Dorsolateral prefrontal cortex (tissue), 122 donors: ENCODE measurements at places on chromosomes 2 and 18. TPM values are rescaled to one million over a fixed set of nuclear protein-coding genes. Genes with fewer than 3 reads are reported as not detected.
A peak's percentile ranks its signal among the peaks of the same experiment; 100 is the strongest.

Gene CFAP65
- 2.1 TPM for total RNA-seq

- DNase-seq, result no peak
These were observed 61.2 kb downstream of the RALBP1 start for GRCh38 chr18:9536354-9537152.

Gene AMER3
- 33.8 TPM for total RNA-seq

DNA sequence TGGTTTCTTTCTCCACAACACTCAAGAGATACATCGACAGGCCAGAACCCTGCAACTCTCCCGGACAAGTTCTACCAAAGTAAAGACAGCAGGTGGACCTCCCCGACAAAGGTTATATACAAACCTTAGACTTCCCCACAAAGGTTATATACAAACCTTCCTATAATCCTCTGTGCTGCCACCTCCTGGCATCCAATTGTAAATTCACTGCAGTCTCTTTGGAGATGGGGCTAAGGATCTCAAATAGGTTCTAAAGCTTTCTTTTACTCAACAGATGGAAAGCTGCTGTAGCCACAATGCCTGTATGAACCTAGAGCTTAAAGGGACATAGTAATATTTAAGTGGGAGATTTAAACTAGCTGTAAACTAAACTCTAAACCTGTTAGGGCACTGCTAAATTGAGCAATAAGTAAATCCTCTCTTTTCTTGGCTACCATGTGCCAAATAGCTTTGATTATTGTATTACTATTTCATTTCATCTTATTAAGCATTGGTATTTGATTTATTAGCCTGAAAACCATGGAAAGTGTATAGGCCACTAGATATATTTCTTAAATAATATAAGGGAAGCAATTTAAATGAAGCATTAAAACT lies 9.8 kb upstream of the MREG start:
- no peak for DNase-seq

- no peak for DNase-seq
These were observed 98.8 kb downstream of the CTAGE1 start for GRCh38 chr18:22318745-22319407.

Gene IL1R1
- total RNA-seq, result 4.2 TPM

DNA sequence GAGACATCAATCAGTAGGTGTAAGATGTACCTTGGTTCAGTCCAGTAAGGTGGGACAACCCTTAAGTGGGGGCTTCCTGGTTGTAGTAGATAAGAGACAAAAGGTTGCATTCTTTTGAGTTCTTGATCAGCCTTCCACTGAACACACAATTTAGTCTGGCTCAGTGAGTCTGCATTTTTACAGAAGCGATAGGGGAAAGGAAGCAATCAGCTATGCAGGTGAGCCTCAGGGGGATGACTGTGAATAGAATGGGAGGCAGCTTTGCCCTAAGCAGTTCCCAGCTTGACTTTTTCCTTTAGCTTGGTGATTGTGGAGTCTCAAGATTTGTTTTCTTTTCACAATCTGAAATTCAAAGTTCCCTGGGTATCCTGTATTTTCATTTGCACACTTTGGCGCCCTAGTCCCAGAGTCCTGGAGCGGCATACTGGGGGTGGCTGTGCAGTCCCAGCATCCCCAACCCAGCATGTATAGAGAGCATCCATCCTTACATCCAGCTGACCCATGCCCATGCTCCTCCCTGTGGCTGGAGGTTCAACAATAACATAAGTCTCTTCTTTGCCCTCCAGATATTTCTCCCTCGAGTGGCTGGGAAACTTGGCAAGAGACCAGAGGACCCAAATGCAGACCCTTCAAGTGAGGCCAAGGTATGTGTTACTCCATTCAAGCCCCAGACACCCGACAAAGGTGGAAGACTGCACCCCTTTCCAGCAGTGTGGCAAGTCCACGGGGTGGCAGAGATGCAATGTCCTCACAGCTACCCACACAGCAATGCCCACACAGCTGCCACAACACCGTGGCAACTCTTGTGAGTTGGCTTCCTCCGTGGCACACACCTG lies 20.1 kb upstream of the PRLH start:
- no peak for DNase-seq

- DNase-seq, result no peak
These were observed 55.9 kb downstream of the SMAD7 start for GRCh38 chr18:48894799-48895346.

DNA sequence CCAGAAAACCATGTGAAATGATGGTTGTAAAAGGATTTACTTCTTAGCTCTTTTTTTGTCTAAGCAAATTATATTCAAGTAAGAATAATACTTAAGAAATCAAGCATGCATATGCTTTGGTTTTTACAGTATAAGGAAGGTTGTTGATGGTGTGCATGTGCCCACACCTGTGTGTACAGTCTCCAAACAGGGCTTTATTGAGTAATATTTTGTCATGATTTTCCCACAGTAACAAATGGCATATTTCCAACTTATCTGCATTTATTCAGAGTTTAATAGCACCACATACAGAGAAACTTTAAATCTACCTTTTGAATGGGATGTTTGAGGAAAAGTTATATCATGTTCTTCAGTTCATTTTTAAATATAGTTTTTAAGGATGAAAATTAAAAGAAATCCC lies 76.5 kb upstream of the DSG1 start:
- no peak for DNase-seq

Gene TMEM131
- total RNA-seq, result 43.4 TPM

DNA sequence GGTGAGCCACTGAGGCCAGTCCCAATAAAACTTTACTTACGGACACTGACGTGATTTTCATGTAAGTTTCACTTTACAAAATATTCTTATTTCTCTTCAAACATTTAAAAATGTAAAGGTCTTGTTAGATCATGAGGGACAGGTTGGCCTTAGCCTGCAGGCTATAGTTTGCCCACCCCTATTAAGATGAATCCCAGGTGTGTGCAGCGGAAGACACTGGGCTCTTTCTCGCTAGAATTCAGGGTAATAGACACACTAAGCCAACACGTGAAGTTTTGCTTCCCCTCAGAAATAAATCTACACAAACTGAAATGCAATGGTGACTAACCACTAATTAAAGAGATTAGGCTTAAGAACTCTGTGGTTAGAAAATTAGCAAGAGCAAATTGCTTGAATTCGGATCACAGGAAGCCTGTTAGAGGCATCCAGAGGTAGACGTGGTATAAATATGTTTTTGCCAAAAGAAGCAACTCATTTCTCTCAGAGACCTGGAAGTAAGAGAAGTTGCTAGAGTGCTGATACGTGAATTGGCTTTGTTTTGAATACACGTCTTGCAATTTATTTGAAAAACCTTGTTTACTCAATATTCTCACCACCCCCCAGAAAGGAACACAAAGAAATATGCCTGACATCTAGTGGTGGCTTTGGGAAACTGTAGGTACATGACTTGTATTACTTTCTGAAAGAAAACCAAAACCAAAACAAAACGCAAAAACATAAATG lies 151.6 kb downstream of the DTNB start:
- DNase-seq, result no peak

- DNase-seq, result no peak
These were observed 6.5 kb downstream of the WIPF1 start for GRCh38 chr2:174590928-174591648.

GRCh38 chr2:134657650-134658250 lies 61.0 kb downstream of the TMEM163 start:
- no peak for DNase-seq

DNA sequence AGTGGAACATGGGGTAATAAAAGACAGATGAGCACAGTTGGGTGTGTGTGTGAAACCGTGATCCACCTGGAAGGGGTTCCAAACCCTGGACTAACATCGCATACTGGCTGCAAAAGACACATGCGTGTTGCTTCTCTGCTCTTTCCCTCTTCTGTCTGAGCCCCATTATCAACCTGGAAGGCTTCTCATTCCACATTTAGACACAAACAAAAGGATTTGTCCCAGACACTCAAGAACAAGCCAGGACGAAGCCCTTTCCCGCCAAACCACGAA lies 7.0 kb upstream of the SP9 start:
- DNase-seq, result no peak

Gene RSAD2
- 7.3 TPM for total RNA-seq

DNA sequence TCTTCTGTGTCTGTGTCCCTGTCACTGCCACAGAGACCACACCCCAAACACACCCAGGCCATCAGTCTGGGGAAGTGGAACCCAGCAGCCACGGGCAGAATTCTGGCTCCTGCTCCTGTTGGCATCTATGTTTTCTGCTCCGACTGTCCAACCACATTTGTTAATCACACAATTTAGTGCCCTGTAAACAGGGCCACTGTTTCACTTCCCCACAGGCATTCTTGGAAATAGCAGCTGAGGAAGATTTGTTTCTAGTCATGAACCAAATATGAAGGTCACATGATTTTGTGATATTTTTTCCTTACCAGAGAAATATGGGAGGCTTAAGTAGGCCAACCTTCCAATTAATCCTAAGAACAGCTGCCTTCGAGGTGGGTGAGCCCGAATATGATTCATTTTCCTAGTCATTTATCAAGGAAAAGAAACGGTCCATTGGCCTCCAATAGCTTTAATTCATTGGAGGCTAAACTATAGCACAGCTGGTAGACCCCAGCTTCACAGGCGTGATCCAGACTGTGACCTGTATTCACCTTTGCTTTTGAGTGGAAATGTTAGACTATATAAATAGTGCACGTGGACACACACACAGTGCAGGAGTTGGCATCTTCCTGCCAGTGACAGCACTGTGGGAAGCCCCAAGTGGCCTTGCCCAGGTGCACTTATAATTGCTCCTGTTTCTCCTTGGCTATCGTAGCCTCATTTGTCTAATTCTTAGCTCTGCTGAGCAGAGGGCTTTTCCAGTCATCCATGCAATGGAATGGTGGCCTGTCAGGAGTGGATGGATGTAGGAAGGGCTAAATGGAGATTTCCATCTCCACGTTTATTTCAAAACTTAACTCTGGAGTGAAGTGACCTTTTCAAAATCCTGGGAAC lies 267.9 kb downstream of the LPIN1 start:
- DNase-seq, result no peak

Gene PRKAG3
- 0.44 TPM for total RNA-seq

GRCh38 chr2:133676392-133677130 lies 108.3 kb upstream of the NCKAP5 start:
- no peak for DNase-seq

Gene SFTPB
- not detected for total RNA-seq

- no peak for DNase-seq
These were observed 62.3 kb downstream of the NGEF start for GRCh38 chr2:232950751-232951150.

- DNase-seq, result no peak
These were observed 105.5 kb upstream of the NEUROD1 start for GRCh38 chr2:181785691-181786344.

GRCh38 chr2:175304541-175304940 lies 123.0 kb upstream of the ATP5MC3 start:
- no peak for DNase-seq

GRCh38 chr2:6905668-6906067 lies 11.5 kb upstream of the RNF144A start:
- DNase-seq, result no peak

DNA sequence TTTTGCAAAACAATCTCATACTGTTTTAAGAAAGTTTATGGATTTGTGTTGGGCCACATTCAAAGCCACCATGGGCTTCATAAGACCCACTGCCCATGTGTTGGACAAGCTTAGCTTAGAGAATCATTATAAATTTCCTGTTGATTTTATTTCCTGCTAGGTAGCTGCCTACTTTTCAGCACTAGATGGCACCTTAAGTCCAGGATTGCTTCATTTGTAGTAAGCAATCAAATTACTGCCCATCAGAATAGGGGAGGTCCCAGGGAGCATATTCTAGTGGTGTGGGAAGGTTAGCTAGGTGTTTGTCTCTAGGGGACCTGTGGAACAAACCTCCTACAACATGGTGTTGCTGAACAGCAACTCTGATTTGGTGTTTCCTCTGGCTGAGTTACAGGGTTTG lies 11.0 kb upstream of the DCDC2C start:
- no peak for DNase-seq

Gene SCYGR4
- not detected for total RNA-seq

- DNase-seq, result no peak
These were observed 71.0 kb upstream of the DAPL1 start for GRCh38 chr2:158723921-158724802.

Gene PJVK
- 6.7 TPM for total RNA-seq

DNA sequence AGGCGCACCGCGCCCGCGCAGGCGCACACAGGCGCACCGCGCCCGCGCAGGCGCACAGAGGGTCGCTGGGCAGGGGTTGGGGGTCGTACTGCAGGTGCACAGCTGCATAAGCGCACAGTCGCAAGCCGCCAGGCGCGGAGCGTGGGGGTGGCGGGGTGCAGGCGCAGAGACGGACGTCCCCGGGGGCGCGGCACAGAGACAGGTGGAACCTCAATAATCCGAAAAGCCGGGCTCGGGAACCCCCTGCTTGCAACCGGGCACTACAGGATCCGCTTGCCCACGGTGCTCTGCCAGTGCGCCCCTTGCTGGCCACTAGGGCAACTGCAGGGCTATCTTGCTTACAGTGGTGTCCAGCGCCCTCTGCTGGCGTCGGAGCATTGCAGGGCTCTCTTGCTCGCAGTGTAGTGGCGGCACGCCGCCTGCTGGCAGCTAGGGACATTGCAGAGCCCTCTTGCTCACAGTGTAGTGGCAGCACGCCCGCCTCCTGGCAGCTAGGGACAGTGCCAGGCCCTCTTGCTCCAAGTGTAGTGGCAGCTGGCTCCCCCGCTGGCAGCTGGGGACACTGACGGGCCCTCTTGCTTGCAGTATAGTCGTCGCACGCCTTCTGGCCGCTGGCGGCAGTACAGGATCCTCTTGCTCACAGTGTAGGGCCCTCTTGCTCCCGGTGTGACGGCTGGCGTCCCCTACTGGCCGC lies 34.9 kb downstream of the FAM110C start:
- peak; percentile 84 for DNase-seq
